Neural crest cell (in vitro differentiated cells): ENCODE measurements at places on chromosomes 12 and 14. TPM values are rescaled to one million over a fixed set of nuclear protein-coding genes. Genes with fewer than 3 reads are reported as not detected.

DNA sequence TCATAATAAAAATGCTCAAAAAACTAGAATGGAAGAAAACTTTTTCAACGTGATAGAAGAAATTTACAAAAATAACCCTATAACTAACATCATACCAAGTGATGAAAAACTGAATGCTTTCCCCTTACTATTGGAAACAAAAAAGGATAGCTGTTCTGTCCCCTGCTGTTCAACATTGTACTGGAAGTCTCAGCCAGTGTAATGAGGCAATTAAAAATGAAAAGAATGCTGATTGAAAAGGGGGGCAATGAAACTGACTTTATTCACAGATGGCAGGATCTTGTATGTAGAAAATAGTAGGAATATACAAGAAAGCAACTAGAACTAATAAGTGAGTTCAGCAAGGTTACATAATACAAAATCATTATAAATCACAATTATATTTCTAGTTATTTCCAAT lies 337.9 kb upstream of the KITLG start:
- DNase-seq: no peak

LBHD2 gene
- total RNA-seq: not detected in 2 replicates

ENDOU gene
- not detected in 2 replicates for total RNA-seq

GRCh38 chr12:44126806-44127205 lies 290.9 kb downstream of the TMEM117 start:
- DNase-seq: no peak

ALX1 gene
- 4.1 and 4.7 TPM in 2 replicates for total RNA-seq

DNA sequence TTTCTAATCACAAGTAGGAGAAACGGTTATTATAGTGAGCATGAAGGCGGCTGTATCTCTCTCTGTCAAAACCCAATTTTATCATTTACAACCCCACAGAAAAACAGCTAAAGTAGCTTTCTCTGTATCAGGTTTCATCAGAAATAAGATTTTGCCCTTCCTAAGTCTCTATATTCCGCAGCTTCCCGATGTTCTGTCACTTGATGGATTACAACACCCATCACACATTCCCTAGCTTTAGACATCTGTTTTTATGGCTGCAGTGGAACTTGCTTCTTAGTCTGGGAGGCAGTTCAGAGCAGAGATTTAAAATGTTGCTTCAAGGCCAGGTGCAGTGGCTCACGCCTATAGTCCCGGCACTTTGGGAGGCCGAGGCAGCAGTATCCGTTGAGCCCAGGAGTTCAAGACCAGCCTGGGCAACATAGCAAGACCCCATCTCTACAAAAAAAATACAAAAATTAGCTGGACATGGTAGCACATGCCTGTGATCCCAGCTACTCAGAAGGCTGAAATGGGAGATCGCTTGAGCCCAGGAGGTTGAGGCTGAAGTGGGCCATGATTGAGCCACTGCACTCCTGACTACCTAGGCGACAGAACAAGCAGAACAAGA lies 27.6 kb upstream of the FOXN3 start:
- no peak for DNase-seq

DNA sequence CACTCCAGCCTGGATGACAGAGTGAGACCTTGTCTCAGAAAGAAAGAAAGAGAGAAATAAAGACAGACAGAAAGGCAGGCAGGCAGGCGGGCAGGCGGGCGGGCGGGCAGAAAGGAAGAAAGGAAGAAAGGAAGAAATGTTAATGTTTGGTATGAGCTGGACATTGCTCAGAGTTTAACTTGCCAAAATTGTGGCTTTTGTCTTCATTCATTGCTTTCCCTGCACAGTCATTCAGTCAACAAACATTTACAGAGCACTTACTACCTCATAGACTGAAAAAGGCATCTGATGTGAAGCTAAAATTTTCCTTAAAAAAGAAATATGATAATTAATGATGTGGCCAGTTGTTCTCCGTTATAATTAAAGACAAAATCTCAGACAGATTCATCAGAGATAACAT lies 247.1 kb downstream of the SPTSSA start:
- DNase-seq: no peak

OTX2 gene
- 0.77 and 0.84 TPM in 2 replicates for total RNA-seq

DNA sequence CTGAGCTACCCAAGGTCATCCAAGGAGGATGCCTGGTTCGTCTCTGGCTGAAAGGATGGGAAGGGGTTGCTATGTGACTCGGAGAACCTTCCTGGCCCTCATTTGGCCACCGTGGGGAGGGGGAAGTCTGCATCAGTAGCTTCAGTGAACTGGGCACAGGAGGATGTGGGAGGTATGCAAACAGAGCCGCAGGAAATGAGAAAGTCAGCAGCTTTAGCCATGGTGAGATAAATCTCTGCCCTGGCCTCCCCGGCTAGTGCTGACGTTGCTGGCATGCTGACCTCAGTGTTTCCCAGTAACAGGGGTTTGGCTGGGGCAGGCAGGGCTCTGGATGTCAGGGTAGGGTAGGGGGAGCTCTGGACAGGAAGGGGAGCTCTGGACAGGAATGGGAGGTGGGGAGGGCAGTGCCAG lies 2.3 kb upstream of the CEBPE start:
- no peak for DNase-seq

DNA sequence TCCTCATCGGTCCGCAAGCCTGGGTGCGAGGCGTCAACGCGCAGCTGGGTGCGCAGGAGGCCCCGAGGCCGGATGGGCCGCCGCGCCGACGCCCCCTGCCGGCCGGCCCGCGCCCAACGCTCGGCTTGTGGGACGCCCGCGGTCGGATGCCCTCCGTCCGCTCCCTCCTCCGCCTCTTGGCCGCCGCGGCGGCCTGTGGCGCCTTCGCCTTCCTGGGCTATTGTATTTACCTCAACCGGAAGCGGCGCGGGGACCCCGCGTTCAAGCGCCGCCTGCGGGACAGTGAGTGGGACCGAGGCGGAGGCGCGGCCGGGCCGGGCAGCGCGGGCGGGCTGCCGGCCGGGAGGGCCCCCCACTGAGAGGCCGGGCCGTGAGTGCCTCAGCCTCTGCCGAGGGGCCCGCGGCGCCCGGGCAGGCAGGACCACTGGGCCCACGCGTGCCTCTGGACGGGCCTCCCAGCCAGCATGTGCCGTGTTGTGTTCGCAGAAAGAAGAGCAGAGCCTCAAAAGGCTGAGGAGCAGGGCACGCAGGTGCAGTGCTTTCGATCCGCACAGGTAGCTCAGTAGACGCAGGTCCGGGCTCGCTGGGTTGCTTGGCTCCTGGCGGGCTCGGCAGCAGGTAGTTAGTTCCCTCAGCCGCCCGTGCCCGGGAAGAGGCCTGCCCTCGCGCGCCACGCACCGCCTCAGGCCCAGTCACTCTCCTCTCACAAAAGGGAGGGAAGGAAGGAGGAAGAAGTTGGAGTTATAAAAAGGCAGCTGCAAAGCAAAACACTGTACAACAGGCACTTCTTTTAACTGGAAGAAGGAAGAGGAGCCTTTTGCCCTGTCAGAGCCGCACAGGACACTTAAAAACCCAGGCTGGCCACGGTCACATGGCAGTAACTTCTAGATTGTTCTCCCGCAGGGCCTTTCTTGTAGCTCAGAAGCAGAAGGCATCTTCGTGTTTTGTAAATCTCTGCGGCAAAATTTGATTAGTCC lies at the start of gene TOMM20L:
Gene TOMM20L (plus strand): TSS at position 119 of the 977 bp plus-strand sequence. CDS start 28 bp downstream, at position 147.
- DNase-seq: peak; percentile 72

- no peak for DNase-seq
These were observed 6.0 kb downstream of the KRT2 start for GRCh38 chr12:52645982-52646381.

- DNase-seq: no peak
These were observed 24.2 kb downstream of the PTPRO start for GRCh38 chr12:15346488-15346887.

- no peak for DNase-seq
These were observed 13.7 kb downstream of the ETV6 start for GRCh38 chr12:11663130-11663529.

DNA sequence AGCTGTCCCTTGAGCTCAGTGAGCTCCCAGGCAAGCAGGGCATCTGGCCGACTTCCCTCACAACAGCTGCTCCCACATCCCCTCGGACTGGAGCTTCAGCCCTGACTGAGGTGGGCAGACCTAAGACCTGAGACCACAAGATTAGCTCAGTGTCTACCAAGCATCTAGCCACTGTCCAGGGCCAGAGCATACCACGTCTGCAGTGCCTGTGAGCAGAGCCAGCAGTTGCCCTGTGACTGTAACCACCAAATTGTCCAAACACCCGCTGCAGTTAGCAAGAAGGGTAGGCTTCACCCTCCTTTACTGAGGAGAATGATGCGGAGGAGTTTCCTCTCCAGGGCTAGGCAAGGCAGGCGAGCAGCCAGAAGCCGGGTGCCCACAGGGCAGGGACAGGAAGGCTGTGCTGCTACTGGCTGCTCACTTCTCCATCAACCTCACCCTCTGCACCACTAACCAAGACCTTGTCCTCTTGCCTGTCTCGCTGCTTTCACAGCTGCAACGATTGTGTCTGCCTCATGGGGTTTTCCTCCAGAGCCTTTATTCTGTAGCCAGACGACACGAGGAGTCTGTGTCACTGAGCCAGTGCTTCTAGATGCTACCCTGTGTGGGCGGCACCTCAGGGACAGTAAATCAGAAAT lies 53.9 kb downstream of the ANAPC7 start:
- DNase-seq: no peak

CDKN1B gene
- total RNA-seq: 47.9 and 52.5 TPM in 2 replicates

DNA sequence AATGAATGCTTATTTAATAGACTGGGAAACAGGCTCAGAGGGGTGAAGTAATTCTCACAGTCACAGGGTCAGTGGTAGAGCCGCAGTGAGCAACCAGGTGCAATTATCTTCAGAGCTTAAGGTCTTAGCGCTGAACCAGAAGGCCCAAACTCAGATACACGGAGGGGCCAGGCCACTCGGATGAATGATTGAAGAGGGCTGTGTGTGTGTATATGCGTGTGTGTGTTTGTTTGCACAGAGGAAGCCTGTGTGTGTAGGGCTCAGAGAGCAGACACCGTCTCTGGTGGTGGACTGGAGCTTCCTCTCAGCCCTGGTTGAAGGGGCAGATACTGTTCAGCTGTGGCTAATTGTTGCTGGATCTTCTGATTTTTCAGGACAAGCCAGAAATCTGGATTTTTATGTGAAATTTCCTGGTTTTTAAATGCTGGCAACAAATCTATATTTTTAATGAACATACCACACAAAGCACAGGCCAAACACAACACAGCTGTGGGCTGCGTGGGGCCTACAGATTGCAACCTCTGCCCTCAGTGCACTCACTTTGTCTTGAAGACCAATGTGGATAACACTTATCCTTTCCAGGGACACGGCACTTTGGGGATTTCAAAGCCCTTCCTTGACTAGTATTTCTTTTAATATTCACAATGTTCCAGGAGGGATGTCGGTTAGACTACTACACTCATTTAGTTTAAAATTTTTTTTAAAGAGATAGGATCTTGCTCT lies 94.5 kb upstream of the NRXN3 start:
- DNase-seq: no peak

DNA sequence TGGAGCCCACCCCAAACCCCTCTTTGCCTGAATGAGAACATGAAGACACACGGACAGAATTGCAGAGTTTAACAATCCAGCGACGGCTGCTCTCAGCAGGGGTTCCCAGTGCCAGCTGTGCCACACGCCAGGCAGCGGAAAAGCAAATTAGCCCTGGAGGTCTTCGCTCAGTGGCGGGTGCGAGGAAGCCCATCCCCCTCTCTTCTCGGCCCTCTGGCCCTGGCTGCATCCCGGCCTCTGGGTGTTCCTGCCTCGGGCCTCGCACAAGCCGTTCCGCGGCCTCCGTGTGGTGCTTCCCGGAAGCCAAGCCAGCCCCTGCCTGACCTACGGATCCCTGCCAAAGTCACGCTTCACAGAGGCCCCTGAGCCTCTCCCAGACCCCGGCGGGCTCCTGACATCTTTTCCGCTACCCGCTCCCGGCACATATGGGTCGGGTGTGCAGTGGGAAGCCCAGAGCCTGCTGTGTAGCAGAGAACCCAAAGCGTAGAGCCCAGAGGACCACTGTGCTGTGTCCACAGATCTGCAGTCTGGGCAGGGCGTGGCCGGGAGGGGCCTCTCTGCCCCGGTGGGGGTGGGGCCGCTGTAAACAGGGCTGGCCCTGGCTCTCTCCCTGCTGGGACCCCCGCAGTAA lies 70.7 kb upstream of the GALNT9 start:
- no peak for DNase-seq

DNA sequence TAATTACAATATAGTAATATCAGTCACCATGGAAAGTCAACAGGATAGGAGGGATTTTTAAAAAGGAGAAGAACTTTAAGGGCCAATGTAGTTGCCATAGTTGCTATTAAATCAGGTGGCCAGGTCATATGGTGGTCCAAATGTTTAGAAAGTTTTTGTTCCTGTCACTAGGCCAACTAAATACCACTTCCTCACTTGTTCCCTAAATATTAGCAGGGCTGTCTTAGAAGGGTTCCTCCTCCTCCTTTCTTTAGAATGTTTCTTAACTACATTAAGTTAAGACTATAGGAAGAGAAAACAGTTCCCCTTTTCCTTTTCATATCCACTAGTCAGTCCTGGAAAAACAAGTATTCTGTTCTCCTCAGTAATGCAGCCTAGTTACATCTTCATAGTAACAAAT lies 50.3 kb downstream of the MON2 start:
- DNase-seq: no peak

GRCh38 chr14:64937821-64938193 lies 4.7 kb downstream of the GPX2 start:
- no peak for DNase-seq

DNA sequence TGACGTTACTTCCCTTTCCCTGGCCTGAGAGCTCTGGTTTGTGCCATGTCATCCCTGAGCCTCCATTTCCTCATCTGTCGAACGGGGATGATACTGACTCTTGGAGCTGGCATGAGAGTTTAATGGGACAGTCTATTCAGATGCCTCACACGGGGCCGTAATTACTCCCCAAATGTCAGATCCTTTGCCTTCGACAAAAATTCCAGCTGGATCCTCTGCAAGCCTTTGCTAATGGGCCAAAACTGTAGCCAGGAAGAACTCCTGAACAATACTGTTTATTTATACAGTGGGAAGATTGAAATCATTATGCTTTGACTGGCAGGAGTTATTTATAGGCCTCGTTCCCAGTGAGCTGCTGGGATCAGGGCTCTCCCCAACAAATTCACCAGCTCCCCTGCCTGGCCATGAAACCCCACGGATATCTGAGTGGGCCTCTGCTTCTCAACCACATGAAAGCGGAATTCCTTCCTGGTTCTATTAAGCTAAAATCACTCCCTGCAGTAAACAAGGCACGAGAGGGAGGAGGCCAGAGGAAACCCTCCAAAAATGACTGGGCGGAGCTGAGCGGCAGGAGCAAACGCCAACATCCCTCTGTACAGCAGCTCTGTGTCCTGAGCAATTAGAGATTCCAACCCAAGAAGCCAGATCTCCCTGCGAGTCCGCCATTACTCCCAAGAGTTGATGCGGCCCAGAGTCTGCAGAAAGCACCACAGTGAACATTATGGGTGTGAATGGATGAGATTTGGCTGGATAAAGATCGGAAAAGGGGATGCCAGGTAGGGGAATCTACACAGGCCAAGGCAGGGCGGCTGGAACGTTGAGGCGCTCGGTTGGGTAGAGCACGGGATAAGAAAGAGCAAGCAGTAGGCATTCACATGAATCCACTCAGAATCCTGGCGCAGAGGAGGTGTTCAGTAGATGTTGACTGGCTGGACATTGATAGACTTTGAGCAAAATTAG lies 326.1 kb downstream of the BCL11B start:
- no peak for DNase-seq

- no peak for DNase-seq
These were observed 190.8 kb upstream of the C14orf180 start for GRCh38 chr14:104388541-104389325.
